ELR (cell line): ENCODE measurements at places on chromosomes 7 and 10.

DNA sequence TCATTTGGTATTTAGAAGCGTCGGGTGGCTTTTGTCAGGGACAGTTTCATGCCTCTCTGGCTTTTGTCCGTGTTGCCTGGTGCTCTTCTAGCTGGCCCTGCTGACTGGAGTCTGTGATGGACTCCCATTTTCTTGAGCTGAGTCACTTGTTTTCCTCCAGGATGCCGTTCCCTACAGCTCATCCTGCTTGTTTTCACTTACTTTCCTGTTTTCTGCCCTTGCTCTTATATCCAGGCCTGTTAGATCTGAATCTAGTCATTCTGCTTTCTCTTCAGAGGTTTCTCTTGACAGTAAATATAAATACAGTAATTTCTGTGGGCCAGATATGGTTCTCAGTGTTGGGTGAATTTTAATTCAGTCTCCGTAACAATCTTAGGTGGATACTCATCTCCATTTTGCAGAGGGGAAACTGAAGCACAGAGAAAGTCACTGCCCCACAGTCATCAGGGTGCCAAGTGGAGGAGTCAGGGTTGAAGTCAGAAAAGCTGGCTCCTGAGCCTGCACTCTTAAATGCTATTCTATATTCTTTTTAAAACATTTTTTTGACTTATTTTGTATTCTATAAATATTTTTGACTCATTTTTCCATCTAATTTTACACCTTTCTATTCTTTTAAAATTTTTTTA, 85.4 kb downstream of the CCNY start:
- DNase-seq: peak; percentile 94

DNA sequence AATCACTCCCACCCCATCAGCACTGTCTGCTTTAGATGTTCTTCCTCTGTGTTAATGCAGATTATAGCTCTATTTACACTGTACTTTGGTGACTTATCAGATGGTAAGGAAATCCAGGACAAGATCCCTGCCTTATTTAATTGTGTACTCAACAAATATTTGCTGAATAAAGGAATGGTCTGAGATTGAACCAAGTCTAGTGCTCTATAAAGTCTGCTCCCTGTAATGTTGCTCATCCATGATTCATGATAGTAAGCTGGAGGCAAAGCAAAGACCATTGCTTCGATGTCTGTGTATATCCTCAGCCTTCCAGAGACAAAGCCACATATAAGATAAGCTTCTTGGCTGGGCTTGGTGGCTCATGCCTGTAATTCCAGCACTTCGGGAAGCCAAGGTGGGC, 33.5 kb downstream of the PLCE1 start:
- DNase-seq: peak; percentile 22

DNA sequence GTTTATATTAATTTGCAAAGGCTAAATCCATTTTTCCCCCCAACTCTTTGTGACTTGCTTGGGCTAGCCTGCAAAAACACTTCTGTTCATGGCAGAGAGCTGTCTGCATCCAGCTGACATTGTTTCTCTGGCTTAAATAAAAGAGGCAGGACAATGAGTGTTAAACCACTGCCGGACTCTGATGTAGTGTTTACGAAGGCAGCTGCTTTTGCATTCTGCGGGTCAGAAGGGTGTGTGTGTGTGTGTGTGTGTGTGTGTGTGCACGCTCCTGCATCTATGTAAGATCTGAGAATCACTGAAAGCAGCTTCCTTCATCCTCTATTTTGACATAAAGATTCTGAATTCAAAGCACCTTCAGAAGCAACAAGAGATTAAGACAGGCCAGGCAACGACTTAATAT, 28.3 kb downstream of the NRP1 start:
- DNase-seq: no peak

GRCh38 chr10:63494951-63495350, 26.2 kb upstream of the REEP3 start:
- DNase-seq: peak; percentile 38

GRCh38 chr7:43750016-43750887, 8.2 kb upstream of the BLVRA start:
- DNase-seq: no peak

- DNase-seq: peak; percentile 71
Observed at GRCh38 chr10:69303632-69304051, 25.3 kb downstream of the HK1 start.

- no peak for DNase-seq
Observed at GRCh38 chr7:151346470-151346769, 4.8 kb downstream of the NUB1 start.

DNA sequence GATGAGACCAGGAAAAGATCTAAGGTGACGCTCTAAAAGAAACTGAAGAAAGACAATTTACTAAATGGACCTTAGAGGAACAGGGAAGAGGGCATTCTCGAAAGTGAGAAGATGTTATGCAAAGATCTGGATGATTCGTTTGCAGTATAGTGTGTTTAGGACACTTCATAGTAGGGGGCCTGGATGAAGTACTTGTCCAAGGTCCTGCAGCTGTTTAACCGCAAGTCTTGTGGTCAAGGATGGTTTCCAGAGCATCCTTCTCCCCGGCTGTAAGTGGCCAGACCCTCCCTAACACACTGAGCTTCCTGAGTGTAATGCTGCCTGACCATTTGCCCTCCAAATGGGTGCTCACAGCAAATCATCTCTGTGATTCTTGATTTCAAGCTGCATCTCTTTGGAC, 101.6 kb downstream of the XPNPEP1 start:
- DNase-seq: no peak

- DNase-seq: peak; percentile 22
Observed at GRCh38 chr10:52423369-52423768, 109.3 kb downstream of the DKK1 start.

- peak; percentile 26 for DNase-seq
Observed at GRCh38 chr7:23533238-23533604, 1.4 kb upstream of the TRA2A start.

DNA sequence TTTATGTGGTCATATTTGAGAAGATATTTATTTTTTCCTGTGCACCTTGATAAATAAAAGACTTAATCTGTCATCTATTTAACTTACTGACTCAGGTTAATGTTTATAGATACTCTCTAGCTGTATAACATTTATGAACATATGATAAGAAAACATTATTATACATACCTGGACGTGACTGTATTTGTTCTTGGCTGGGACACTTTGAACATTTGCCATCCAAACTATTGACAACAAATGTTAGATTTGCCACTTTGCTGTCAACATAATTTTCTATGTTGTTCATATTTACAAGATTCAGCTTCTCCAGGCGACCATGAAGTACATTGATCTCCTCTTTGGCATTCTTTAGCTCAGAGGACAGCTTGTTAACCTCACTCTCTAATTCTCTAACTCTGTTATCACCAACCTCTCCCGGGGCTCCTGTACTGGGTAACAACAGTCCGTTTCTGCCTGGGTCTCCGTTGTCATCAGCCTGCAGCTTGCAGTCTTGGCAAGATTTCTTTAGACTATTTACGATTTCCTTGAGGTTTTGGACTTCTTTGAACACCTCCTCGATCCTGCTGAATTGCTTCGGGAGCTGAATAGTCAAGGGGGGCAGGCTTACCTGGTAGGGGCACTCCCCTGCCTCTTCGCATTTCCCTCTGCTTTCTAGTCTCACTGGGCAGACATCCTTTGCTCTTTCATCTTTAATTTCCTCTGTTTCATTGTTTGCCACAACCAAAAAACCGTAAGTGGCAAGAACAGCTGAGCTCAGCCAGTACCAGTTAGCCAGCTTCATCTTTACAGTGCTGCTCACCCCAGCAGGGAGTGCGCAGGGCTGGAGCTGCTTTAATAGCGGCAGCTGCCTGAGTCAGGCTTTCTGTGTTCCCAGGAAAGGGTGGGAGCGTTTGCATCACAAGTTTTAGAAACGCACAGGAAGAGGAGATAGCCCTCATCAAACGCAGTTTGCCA, at the start of gene FGL2:
Gene FGL2, minus strand, starts transcription at position 807 of the 954 bp plus-strand sequence. Its CDS starts 26 bp downstream, at position 781.
- peak; percentile 28 for DNase-seq

GRCh38 chr10:48900371-48900801, 39.3 kb downstream of the LRRC18 start:
- no peak for DNase-seq

DNA sequence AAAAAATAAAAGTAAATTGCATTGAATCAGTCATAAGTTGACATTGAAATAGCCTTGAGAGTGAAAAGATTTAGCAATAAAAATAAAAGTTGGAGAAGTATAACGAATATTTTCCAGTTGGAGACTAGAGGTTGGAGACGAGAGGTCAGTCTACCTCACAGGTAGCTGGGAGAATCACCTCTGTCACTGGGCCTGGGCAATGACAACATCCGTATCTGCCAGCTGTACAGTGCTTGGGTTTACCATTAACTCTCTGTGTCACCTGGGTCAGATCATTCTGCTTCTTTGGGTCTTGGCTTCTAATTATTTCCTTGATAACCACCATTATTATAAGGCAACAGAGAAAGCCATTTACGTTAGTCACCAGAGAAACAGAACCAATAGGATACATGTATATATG, 62.0 kb upstream of the STEAP4 start:
- DNase-seq: no peak

GRCh38 chr10:16674147-16674703, 143.0 kb downstream of the RSU1 start:
- no peak for DNase-seq

DNA sequence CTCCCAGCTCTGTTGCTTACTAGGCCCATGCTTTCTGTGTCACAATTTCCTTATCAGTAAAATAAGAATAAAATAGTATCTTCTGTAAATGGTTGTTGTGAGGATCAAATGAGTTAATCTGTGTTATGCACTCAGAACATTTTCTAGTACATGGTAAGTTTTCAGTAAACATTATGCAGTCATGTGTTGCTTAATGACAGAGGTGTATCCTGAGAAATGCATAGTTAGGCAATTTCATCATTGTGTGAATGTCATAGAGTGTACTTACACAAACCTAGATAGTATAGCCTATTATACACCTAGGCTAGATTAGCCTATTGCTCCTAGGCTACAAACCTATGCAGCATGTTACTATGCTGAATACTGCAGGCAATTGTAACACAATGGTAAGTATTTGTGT, 4.4 kb downstream of the PTTG1IP2 start:
- DNase-seq: no peak

GRCh38 chr10:132497861-132498561, 39.6 kb upstream of the INPP5A start:
- DNase-seq: no peak

DNA sequence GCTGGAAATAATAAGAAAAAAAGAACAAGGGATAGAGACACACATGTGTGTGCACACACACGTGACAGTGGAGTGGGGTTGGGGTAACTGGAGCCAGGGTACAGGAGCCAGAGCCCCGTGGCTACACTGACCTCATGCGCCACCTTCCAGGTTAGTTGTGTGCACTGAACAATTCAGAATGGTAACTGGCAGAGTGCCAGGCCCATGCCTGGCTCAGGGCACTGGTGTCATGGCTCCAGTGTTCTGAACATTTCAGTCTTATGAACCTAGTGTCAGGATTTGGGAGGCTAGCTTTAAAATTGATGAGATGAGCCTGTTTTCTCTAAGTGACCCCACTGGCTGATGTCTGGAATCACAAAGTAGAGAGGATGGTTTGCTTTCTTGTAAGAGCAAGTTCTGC, 269.6 kb downstream of the SORCS3 start:
- no peak for DNase-seq

GRCh38 chr10:17286562-17287550, 58.8 kb downstream of the VIM start:
- no peak for DNase-seq

- DNase-seq: no peak
Observed at GRCh38 chr7:28766359-28766758, 191.8 kb downstream of the TRIL start.

GRCh38 chr10:128451879-128452278, 325.7 kb upstream of the MKI67 start:
- DNase-seq: no peak

GRCh38 chr7:111301891-111302290, 211.0 kb downstream of the LRRN3 start:
- no peak for DNase-seq

GRCh38 chr10:75941223-75941801, 509.9 kb downstream of the LRMDA start:
- no peak for DNase-seq

GRCh38 chr7:126778101-126778500, 474.6 kb downstream of the GRM8 start:
- no peak for DNase-seq

DNA sequence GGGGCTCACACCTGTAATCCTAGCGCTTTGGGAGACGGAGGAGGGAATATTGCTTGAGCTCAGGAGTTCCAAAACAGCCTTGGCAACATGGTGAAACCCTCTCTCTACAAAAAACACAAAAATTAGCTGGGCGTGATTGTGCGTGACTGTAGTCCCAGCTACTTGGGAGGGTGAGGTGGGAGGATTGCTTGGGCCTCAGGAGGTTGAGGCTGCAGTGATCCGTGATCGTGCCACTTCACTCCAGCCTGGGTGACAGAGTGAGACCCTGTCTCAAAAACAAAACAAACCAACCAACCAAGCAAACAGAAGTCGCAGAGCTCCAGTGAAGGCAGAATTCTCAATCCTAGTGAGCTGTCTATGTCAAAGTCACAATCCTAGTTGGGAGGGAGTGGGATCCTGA, 14.3 kb upstream of the STN1 start:
- DNase-seq: no peak

GRCh38 chr10:62250594-62251198, 17.9 kb downstream of the RTKN2 start:
- DNase-seq: peak; percentile 94

DNA sequence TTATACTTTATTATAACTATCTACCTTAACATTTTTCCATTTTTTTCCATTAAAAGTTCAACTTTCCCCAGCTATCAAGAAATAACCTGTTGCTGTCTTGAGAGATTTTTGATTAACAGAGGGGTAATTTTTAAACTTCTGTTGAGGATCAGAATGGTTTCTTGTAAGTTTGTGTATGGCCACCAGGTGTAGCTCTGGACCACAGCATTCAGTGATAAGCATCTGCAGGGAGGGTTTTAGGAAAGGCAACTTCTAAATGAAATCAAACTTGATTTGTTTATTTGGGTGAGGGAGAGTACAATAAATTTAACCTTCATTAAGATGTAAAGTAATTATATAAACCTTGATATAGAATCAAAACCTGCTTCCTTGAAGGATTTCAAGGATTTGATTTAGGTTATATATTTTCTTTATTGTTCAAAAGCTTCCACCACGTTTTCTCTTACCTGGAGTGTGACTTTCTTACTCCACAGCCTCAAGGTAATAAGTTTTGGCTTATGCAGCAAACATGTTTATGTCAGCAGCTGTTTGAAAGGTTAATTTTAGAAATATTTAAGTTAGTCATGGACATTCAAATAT, 153.3 kb downstream of the STK31 start:
- DNase-seq: peak; percentile 74

- DNase-seq: no peak
Observed at GRCh38 chr10:2214805-2215204, 477.5 kb upstream of the ADARB2 start.

DNA sequence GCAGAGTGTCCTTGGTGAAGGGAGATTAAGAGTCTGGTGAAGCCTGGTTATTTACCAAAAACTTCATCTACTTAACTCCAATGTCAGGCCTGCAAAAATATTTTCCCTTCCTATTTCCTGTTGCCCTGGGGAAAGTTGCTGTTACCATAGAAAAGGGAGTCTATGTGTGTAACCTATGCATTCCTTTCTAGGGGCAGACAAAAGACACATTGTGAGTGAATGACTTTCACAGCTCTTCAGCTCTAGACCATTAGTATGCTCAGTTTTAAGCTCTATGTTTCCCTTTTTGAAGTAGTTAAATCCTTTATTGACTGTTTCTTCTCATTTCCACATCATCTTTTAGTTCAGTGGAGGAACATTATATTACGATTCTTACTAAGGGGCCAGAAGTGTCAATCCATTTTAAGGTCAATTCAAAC, 45.6 kb upstream of the SGCE start:
- peak; percentile 72 for DNase-seq

- DNase-seq: no peak
Observed at GRCh38 chr7:102252366-102252982, 34.2 kb upstream of the SH2B2 start.
